OCI-LY7 (cell line): ENCODE measurements at places on chromosomes 2 and 18.

- no peak for DNase-seq
These were observed 210.5 kb upstream of the HDAC4 start for GRCh38 chr2:239611222-239611795.

DNA sequence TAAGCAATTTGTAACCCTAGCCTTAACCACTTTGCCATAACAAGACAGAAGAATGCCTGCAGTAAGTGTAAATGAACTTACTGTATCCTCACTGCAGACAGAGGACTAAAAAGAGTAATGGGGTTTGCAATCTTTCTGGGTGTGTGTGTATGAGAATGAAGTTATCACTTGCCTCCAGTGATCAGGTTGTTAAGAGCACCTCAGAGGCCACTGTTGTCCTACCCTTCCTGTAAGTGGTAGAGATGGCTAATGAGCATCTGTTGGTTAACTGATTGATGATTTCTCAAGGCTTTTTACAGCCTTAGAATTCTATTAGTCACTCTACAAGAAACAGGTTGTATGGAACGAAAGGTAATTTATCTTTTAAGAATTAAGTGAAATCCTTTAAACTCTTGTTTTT lies 27.6 kb upstream of the GTF2A1L start:
- DNase-seq: no peak

DNA sequence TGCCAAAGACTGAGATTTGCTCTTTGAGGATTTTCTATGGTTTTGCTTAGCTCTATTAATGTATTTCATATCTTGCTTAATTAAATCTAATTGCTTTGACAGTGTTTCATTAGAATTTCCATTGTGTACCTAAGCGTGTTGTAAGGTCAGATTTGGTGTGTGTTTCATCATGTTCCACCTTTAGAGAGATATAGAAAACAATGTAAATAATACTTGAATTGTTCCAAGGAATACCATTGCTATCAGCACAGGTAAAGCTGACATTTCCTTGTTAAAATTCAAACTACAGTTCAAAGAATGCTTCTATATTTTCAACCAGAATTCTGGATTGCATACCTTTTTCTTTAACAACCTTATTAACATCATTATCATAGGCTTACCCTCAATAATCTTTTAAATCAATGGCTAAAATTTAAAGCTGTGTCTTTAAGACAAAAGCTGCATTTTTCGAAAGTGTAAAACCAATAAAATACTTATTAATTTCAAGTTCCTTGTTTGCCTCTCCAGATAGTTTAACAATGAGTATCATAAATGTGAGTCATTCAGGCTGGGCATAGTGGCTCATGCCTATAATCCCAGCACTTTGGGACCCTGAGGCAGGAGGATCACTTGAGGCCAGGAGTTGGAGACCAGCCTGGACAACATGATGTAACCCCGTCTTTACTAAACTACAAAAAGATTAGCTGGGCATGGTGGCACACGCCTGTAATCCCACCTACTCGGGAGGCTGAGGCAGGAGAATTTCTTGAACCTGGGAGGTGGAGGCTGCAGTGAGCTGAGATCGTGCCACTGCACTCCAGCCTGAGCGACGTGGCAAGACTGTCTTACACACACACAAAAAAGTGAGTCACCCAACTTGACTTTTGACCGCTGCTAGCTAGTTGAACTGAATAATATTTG lies 188.0 kb upstream of the PKDCC start:
- no peak for DNase-seq

DNA sequence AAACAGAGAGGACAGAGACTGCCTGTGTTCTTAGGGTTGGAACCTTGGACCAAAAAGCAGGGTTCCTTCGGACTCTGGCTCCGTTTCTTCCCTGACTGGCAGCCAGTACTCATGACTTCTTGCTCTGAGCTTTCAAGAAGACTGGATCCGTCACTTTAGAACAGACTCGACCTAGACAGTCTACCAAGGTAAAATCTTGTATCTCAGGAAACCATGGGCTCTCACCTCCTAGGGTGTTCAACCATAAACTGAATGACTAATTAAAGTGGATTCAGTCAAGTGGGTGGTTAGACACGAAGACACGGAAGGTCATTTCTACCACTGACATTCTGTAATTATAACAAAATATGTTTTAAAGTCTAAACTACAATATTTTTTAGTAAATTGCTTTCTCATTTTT lies 153.8 kb upstream of the SLC39A10 start:
- DNase-seq: no peak

GRCh38 chr2:232038251-232038880 lies 76.9 kb downstream of the DIS3L2 start:
- DNase-seq: no peak

- no peak for DNase-seq
These were observed 59.6 kb downstream of the NCK2 start for GRCh38 chr2:105804266-105804665.

DNA sequence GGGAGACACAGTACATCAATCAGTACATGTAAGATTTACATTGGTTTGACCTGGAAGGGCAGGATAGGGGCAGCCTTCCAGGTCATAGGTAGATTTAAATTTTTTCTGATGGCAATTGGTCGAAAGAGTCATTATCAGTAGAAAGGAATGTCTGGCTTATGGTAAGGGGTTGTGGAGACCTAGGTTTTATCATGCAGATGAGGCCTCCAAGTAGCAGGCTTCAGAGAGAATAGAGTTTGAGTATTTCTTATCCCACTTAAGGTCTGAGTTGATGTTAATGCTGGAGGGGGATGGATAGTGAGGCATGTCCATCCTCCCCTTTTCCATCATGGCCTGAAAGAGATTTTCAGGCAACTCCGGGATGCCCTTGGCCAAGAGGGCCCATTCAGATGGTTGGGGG lies 60.7 kb downstream of the SPTBN1 start:
- DNase-seq: no peak

DNA sequence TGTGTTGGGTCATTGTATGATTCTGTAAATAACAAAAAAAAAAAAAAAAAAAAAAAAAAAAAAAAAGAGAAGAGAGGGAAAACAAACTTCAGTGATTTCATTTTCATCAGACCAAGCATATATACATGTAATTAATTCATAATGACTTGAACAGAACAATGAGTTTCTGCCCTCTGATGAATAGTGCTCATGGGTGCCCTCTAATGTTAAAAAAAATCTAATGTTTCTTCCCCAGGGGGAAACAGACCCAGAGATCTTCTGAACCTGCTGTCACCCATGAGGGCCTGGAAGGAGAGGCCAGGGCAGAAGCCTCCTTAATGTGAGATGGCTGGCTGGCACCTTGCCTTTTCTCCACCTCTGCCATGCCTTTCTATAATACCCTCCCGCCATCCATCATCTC lies 289.2 kb downstream of the ZNF521 start:
- DNase-seq: peak; percentile 33

DNA sequence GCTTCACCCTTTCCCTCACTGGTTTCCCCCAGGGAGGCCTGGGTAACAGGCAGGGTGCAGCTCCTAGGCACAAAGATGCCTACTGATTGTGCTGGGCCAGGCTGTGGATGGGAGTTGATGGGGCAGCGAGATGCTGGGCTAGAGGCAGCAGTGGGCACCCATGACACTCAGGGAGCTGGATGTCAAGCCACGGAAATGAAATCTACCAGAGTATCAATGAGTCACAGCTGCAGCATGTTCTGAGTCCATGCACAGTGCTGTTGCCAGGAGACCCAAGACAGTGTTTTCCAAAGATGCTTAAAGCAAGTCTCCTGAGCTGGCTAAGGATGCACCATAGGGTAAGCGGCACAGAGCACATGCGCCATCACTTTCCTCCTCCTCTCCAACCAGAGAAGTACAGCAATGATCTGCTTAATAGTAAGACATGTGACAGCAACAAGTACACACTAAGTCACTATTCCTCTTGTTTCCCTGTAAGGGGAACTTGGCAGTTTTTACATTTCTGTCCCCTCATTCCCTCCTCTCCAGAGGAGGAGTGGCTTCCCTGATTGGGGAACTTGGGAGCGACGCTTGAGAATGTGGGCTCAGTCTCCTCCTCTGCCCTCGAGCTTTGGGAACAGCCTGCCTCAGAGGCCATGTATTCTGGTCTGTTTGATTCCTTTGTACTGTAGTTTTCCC lies 57.2 kb downstream of the CDC42EP3 start:
- DNase-seq: no peak

DNA sequence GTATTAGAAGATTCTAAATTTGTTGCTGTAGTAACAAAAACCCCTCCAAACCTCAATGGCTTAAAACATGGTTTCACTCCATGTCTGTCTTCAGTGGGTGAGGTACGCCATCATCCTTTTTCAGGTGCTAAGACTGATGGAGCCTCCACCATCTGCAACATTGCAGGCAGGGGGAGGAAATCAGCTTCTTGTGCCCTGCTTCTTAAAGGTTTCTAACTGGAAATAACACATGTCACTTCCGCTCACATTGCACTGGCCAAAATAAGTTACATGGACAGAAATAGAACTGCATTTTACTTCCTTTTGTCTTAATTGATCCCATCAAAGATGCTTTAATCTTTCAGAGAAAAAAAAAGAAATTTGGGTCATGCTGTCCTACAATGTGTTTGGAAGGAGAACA lies 94.1 kb downstream of the GALNT3 start:
- DNase-seq: peak; percentile 82

GRCh38 chr2:19649142-19649541 lies 252.6 kb downstream of the TTC32 start:
- DNase-seq: no peak

- DNase-seq: no peak
These were observed 101.8 kb upstream of the NFU1 start for GRCh38 chr2:69538872-69539548.

GRCh38 chr2:202609381-202610145 lies 25.2 kb upstream of the FAM117B start:
- DNase-seq: no peak

- no peak for DNase-seq
These were observed 2.6 kb downstream of the RBMS1 start for GRCh38 chr2:160490733-160491685.

GRCh38 chr2:40466935-40467572 lies 15.2 kb upstream of the SLC8A1 start:
- no peak for DNase-seq

DNA sequence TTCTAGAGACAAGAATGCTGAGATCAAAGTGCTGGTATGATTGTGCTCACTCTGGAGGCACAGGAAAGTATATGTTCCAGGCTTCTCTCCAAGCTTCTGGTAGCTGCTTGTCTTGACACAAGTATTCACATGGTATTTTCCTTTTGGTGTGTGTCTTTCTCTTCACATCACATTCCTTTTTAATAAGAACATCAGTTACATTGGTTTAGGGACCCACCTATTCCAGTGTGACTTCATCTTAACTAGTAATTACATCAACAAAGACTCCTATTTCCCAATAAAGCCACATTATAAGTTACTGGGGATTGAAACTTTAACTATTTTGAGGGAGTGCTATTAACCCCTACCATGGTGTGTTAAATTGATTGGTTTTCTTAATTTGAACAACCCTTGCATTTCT lies 119.1 kb downstream of the FSIP2 start:
- DNase-seq: no peak

DNA sequence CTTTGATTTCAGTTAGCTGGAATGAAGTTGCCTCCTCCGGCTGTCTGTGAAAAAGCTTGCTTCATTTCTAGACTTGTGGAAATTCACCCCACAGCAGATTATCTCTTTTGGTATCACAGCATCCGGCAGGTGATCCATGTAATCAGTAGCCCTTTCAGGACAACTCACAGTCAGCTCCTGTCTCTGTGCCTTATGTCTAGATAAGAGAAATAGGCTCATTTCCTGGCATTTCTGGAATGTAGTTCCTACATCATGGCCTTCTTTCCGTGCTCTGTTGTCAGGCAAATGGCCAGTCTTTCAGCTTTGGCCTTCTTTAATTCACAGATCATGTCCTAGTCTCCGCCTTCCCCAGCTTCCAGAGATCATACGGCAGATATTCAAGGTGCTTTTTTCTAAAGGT lies 455.4 kb downstream of the NUP35 start:
- no peak for DNase-seq

DNA sequence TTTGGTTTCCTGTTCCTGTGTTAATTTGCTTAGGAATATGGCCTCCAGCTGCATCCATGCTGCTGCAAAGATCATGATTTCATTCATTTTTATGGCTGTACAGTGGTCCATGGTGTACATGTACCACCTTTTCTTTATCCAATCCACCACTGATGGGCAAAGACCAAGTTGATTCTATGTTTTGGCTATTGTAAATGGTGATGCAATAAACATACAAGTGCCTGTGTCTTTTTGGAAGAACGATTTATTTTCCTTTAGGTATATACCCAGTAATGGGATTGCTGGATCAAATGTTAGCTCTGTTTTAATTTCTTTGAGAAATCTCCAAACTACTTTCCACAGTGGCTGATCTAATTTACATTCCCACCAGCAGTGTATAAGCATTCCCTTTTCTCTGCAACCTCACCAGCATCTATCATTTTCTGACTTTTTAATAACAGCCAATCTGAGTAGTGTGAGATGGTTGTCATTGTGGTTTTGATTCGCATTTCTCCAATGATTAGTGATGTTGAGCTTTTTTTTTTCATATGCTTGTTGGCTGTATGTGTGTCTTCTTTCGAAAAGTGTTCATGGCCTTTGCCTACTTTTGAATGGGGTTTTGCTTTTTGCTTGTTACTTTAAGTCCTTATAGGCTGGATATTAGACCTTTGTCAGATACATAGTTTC lies 19.4 kb downstream of the EXOC6B start:
- DNase-seq: no peak

GRCh38 chr2:24220554-24221291 lies 45.9 kb downstream of the FAM228A start:
- DNase-seq: no peak

DNA sequence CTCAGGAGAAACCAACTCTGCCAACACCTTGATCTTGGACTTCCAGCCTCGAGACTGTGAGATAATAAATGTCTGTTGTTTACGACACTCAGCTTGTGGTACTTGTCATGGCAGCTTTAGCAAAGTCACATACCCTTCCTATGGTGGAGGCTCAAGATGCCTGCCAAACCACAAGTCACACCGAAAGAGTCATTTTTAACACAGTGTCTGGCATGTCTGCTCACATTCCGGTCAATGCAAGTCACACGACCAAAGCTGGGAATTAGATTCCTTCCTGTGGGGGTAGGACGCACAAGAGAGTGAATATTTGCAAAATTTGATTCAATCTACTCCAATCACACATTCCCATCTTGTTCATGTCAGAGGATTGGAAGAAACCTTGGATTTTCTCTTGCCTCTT lies 24.6 kb downstream of the KCNE4 start:
- no peak for DNase-seq

DNA sequence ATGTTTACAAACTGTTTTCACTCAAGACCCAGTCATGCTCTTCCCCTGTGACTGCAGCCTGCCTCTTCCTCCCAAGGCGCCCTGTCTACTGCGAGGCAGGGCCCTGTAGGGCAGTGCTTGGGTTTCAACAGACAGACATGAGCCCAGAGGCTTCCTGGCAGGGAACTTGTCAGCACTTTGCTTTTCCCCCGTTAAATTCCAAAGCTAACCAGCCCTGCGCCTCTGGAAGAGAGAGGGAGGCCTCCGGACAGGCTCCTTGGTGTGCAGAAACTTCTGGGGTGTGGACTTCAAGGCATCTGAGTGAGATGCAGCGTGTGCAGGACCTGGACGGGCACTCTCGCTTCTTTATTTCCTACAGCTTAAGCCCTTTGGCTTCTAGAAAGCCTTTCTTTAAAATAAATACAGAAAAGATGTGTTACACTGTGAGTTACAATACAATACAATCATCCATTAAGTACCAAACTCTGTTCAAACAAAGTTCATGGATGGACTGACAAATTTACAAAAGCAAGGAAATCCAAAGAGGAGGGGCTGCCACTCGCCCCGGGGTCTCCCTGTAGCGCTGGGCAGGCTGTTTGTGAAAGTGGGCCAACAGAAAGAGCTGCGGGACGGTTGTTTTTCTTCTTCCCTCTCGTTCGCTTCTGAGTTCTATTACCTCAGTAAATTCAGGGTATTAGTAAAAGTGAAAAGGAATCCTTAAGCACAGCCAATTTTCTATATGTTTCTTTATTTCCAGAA lies 8.8 kb upstream of the ZNF516 start:
- no peak for DNase-seq
